ENCODE measurements at places on chromosomes 16 and 17. TPM values are rescaled to one million over a fixed set of nuclear protein-coding genes. Genes with fewer than 3 reads are reported as not detected.

NPIPA7 gene
- 84.8 TPM for total RNA-seq

GJC1 gene
- 35.7 TPM for total RNA-seq

RAC3 gene
- not detected for total RNA-seq

SCIMP gene
- not detected for total RNA-seq

MYH11 gene
- total RNA-seq, result 1,297 TPM

ZC3H18 gene
- 17.8 TPM for total RNA-seq

COL1A1 gene
- total RNA-seq, result 732 TPM

CCDC154 gene
- not detected for total RNA-seq

IL21R gene
- total RNA-seq, result not detected

CBLN1 gene
- total RNA-seq, result not detected

MYL4 gene
- not detected for total RNA-seq

CDR2 gene
- total RNA-seq, result 21.4 TPM

ACSF3 gene
- 265 TPM for total RNA-seq

USP6 gene
- total RNA-seq, result not detected

C17orf113 gene
- total RNA-seq, result 5.2 TPM

NPW gene
- total RNA-seq, result not detected

FBXO39 gene
- 0.73 TPM for total RNA-seq

CCT6B gene
- 8.6 TPM for total RNA-seq

HSD17B2 gene
- total RNA-seq, result 8.2 TPM

FOXL1 gene
- not detected for total RNA-seq

ZNF19 gene
- total RNA-seq, result 3.2 TPM

LUC7L gene
- total RNA-seq, result 121 TPM

DYNLRB2 gene
- not detected for total RNA-seq

RUNDC3A gene
- 40.8 TPM for total RNA-seq

ITGA3 gene
- total RNA-seq, result 698 TPM

PRSS8 gene
- total RNA-seq, result 70.5 TPM

GDE1 gene
- 37.9 TPM for total RNA-seq

MLX gene
- total RNA-seq, result 77.6 TPM

ATP1B2 gene
- not detected for total RNA-seq

TAT gene
- total RNA-seq, result not detected

TMEM235 gene
- not detected for total RNA-seq

KCNAB3 gene
- total RNA-seq, result 2.9 TPM

ABCA9 gene
- total RNA-seq, result 38.5 TPM

CCL7 gene
- not detected for total RNA-seq

DUSP3 gene
- total RNA-seq, result 97.8 TPM

SERPINF2 gene
- 0.45 TPM for total RNA-seq

CALB2 gene
- 1.4 TPM for total RNA-seq

CCR7 gene
- total RNA-seq, result not detected

KRTAP4-9 gene
- total RNA-seq, result not detected

LGALS9B gene
- total RNA-seq, result 8.6 TPM

SLC35G6 gene
- total RNA-seq, result not detected

KRT33A gene
- not detected for total RNA-seq

CLEC10A gene
- total RNA-seq, result 4.8 TPM

ARHGDIG gene
- 3.1 TPM for total RNA-seq

Data from stomach (tissue), 19 donors.